ENCODE measurements at places on chromosomes 1 and 21.

DNA sequence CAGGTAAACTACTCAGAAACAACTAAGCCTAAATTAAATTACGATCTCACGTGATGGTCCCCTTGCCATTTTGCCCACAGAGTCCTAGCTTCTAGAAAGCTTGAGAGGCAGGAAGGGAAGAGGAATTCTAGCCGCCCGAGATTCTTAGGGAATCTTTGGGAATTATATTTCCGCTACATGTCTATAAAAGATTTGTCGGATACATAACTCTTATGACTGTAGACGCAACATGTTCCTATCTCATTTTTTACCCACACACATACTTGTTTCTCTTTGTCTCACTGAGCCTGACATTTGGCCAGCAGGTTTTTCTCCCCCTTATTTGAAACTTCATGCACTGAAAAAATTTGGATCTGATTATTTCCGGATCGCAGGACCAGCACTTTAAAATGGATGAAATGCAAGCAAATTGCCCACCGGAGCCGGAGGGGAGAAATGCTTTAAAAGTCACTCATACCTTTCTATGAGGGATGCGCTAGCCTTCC, 5.5 kb downstream of the GLIS1 start:
- no peak for DNase-seq

- DNase-seq = no peak
Measured at GRCh38 chr1:2232916-2233438, 4.9 kb downstream of the SKI start.

DNA sequence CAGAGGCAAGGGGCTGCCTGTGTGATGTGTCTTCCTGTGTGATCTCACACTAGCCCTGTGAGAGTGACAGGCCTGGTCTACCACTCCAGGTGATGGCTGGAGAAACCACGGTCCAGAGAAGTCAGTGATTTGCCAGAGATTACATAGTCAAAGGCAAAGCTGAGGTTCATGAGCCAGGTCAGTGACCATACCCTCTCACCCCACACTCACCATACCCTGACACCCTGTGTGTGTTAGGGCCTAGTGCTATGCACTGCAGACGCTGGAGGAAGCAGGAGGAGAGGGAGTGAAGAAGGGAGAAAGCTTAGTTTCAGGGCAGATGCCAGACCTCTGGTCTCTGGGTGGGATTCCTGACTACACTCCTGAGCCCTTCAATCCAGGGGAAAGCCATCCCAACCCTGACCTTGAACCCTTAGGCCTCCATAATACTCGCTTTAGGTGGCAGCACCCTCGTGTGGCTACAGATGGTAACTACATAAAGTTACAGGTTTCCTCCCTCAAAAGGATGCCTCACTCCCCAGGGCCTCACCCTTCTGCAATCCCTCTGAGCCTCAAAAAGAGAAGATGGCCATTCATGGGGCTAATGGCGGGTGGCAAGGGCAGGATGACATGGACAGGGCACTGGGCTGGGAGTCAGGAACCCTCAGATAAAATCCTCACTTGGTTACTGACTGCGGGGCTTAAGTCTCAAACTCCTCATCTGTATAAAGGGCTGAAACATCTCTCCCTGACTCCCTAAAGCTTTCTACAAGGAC, 20.8 kb upstream of the SDC3 start:
- DNase-seq = no peak

- no peak for DNase-seq
Measured at GRCh38 chr1:57901208-57901919, 477.5 kb upstream of the DAB1 start.

DNA sequence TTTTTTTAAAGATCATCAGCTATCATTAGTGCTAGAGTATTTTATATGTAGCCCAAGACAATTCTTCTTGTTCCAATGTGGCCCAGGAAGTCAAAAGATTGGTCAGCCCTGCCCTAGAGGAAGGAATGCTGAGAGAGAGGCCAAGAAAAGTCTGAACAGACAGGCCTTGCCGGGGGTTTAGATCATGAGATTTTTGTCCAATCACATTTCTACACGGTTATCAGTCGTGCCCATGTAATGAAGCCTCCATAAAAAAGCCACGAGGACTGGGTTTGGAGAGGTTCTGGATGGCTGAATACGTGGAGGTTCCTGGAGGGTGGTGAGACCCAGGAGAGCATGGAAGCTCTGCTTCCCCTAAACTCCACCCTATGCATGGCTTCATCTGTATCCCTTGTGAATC, 24.3 kb upstream of the ENO1 start:
- no peak for DNase-seq

- no peak for DNase-seq
Measured at GRCh38 chr21:29340228-29340627, 41.5 kb downstream of the BACH1 start.

DNA sequence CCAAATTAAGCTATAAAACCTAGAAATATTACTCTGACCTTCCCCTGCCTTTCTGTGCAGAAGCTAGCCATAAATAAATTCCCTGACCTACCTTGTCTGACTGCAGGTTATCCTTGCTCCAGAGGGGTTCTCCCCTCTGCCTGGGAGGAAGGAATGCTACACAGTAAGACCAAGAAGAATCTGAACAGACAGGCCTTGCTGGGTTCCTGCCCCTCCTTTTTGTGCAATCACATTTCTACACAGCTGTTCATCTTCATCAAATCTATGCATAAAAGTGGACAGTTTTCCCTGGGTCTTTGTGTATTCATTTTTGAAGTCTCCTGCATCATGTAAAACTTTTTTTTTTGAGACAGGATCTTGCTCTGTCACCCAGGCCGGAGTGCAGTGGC, 50.6 kb downstream of the DNTTIP2 start:
- no peak for DNase-seq

- no peak for DNase-seq
Measured at GRCh38 chr1:41504114-41505035, 19.9 kb upstream of the EDN2 start.

DNA sequence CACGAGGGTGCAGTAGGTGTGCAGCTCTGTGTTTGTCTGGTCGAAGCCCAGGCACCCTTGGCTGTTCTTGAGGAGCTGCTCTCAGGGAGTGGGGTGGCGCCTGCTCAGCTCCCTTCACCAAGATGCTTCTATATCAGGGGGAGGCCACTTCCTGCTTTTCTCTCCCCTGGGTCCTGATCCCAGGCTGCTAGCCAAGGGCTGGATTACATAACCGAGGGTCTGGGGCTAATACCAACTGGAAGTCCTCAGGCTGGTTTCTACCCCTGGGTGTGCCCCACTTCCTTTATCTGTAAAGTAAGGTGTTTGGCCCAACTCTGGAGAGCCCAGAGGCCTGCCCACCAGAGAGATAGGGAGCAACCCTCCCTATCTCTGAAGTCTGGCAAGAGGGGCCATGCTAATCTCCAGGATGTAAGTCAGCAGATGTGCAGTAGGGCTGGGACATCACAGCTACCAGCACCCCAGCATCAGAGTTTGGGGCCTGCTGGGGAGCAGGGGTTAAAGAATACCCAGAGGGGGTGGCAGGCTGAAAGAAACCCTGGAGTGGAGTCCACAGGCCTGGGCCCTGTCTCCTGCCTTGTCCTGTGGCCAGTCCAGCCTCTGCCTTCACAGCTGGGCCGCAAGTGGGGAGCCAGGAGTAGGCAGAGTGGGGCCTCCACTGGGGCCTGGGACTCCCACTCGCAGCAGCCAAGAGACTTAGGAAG, 2.1 kb downstream of the SELENBP1 start:
- no peak for DNase-seq

- no peak for DNase-seq
Measured at GRCh38 chr1:245311887-245312536, 157.2 kb downstream of the KIF26B start.

- no peak for DNase-seq
Measured at GRCh38 chr1:66576645-66577044, 42.7 kb downstream of the SGIP1 start.

GRCh38 chr1:185626344-185626743, 107.8 kb upstream of the HMCN1 start:
- DNase-seq = no peak

DNA sequence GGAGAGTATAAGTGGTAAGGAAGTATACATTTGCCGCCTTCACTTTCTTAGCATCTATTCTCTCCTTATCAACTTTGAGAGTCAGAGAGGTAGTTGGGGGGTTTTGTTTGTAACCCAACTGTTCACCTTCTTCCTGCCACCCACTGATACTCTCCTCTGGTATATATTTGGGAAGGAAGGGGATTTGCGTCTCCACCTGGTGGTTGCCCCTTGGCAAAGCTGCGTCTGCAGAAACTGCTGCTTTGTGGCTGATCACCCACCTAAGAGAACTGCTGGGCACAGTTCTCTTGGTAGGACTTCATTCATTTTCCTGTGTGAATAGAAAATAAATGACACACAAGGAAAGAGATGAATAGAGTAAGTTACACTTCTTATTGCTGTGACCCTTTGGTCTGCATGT, 87.0 kb downstream of the SYT14 start:
- DNase-seq = no peak

DNA sequence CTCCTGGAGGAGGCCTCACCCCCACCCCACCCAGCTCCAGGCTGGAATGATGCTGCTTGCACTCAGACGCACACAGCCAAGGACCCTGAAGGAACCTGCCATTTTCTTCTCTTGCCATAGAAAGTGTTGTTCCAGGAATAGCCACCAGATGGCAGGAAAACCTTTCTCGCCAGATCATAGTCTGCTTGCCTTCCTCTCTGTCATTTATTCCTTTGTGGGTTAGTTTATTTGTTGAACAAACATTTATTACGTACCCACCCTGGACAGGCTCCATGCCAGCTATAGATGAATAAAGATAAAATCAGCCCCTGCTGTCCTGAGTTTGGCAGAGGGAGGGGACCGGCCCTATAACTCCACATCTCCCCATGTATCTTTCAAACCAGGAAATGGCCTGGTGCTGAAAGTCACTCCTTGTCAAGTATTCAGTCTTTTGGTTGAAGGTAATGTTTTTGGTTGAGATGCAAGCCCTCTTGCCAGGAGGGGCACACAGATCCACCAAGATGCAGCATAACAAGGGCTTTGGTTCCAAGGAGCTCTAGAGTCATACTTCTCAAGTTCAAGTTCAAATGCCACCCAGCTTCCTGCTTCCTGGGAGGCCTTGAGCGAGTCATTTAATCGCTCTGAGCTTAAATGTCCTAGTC, 7.0 kb upstream of the KCNC4 start:
- DNase-seq = peak; percentile 59

- DNase-seq = no peak
Measured at GRCh38 chr1:22754106-22754768, 43.6 kb downstream of the EPHB2 start.

DNA sequence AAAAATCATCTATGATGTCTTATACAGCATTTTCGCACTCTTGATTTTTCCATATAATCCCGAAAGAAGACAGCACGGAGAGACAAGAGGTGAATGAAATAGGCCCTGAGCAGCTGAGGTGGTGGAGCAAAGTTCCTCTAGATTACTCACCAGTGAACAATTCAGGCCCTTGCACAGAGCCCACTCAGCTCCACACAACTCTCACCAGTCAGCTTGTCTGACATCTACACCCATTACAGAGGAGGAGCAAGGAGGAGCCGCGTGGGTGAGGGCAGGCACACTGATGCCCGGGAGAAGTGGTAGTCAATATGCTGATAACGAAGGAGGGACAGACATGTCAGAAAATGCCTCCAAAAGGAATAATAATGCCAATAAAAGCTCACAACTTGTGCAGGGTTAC, 59.9 kb downstream of the DNM3 start:
- DNase-seq = no peak

DNA sequence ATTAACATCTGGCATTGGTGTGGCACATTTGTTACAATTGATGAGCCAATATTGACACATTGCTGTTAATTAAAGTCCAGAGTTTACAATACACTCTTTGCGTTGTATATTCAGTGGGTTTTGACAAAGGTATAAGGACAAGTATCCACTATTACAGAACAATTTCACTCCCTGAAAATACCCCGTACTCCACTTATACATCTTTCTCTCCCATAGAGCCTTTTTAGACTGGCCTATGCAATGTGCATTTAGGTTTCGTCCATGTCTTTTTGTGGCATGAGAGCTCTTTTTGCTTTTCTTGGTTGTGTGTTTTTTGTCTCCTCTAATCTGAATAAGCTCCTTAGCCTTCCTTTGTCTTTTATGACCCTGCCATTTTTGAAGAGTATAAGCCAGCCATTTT, 40.6 kb upstream of the TSNAX start:
- no peak for DNase-seq

All from activated T-helper 2 cell treated with anti-CD3 and anti-CD28 coated beads, Interferon-gamma antibody, Interleukin-2, Interleukin-4, amounts not matched to agents 10 μg/mL and 5 μg/mL and 100 μg/mL, durations not matched to agents 14 hours and 24 hours and 36 hours (primary cell).